ENCODE measurements at places on chromosomes 11 and 22. TPM values are rescaled to one million over a fixed set of nuclear protein-coding genes. Genes with fewer than 3 reads are reported as not detected.

The CTSD gene
- 424 TPM for total RNA-seq

The OR52H1 gene
- total RNA-seq, result 0.30 TPM

The MIAT gene
- total RNA-seq, result 1.2 TPM

The PAK1 gene
- 18.4 TPM for total RNA-seq

The ANO5 gene
- not detected for total RNA-seq

Data from smooth muscle cell of the umbilical artery (primary cell).